ENCODE measurements at places on chromosomes 4 and X.

DNA sequence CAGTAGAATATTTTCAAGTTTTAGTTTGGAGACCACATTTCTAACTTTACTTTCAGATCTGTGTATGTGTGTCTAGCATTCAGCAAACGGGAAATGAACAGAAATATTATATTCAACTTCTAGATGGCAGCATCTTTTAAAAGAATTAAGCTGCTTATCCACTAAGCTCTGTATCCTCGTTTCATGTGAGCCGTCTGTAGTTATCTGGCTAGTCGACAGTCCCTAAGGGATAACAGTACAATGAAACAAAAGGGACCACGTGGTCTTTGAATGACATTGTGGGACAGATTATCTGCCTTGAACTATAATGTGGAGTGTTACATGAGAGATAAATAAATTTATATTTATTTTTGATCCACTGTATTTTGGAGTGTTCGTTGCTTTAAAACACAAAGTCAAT is 35.8 kb upstream of the PRSS12 start:
- DNase-seq, result no peak

DNA sequence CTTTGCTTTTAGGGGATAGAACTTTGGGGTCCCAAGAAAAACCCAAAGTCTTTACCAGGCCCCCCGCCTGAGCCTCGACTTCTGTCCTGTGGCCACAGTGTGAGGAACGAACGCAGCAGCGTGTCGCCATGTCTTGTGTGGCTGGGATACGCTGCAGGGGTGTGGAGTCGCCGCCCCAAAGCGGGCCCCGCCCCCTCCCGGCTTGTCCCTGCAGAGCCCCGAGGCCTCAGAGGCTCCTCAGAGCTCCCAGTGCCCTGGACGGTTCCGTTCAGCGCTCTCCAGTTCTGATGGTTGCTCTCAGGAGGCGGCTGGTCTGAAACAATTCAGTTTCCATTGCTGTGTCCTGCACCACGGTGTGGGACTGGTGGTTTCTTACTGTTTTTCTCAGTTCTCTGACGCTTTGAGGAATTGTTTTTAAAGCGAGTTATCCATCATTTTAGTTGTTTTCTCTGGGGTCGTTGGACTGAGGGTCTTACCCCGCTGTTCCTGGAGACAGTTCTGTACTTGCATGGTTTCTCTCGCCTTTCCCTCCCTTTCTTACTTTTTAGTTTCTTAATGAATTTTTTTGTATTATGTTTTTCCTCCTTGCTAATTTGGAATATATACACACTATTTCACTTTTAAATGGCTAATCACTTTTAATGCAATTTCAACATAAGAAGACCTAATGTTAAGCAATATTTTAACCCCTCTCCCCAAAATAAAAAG is 1.6 kb upstream of the IDUA start:
- no peak for DNase-seq

- DNase-seq, result no peak
Observed at GRCh38 chrX:65726715-65727114, 59.3 kb downstream of the MSN start.

- DNase-seq, result no peak
Observed at GRCh38 chrX:150163221-150163930, 199.7 kb upstream of the MAMLD1 start.

DNA sequence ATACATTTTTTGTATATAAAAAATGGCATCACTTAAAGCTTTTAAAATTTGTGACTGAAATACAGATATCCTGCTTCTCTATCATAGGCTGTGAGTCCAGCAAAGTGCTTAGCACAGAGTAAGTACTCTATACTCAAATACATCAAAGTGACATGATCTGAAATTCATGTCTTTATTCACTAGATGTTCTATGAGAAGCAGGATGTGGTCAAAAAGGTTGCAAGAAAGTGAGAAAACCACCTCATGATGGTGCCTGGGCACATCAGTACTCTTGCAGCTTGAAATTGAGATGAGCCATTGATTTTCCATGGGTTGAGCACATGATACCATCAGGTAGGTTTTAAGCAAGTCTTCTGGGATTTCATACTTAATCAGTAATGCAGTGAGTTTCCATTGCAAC is 20.4 kb upstream of the SFRP2 start:
- no peak for DNase-seq

DNA sequence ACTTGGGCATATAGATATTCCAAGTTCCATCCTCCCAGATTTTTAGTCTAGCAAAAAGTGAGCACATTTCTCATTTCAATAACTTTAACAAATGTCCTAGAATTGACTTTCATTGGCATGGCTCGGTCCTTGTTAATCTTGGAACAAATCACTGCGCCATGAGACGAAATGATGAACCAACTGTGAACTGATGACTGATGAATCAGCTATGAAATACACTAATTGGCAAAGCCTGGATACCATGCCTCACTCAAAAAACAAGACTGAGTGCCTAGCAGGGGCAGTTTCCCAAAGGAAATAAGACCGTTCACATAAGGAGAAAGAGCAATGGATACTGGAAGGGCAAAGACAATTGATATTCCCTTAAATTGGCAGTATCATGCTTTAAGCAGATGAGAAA is 248.6 kb upstream of the VEGFC start:
- DNase-seq, result no peak

GRCh38 chr4:54475546-54475945 is 182.2 kb upstream of the KIT start:
- DNase-seq, result peak; percentile 5

GRCh38 chrX:46039526-46039925 is 505.7 kb downstream of the ZNF674 start:
- DNase-seq, result no peak

DNA sequence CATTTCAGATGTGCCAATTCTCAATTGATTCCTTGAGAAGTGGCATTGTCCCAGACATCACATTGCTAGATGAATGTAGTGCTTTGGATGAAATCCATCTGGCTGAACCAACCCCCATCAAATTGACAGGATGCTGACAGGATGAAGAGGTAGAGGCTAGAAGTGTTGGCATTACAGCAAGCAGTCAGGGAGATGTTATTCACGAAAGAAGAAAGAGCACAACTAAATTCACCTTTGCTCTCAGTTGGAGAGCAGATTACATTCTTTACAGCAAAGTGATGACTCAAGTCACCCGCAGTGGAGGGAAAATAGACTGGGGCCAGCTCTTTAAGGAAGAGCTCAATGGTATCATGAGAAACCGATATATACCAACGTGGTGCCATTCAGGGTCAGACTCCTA is 259.6 kb downstream of the C4orf33 start:
- DNase-seq, result no peak

GRCh38 chrX:40262157-40263013 is 164.6 kb upstream of the BCOR start:
- peak; percentile 67 for DNase-seq

DNA sequence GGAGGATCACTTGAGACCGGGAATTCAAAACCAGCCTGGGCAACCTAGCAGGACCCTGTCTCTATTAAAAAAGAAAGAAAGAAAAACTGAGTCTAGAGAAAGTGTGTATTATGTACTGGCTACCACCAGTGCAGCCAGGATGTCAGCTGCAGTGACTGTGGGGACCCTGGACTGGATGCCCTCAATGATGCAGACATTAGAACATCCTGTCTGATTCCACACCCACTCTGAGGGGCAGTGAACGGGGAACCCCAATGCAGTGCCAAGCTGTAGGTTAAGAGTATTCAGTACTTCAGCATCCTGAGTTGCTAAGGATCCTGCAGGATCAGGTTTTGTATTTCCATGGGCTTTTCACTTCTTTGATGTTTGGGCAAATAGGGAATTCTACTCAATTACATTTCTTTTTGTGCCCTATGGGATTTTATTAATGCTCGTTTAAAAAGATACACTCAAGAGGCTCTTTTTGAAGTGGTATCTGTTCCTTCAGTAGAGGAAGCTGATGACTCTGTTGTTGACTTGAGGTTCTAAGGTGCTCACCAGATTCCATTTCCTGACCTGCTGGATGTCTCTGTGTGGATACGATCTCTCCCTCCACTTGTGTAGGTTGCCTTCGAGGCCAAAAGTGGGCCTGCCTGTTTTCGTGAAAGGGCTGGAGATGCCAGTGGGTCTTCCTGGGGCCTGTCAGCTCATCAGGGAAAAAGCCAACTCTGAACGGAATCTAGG is 85.9 kb upstream of the CLCN4 start:
- no peak for DNase-seq

- DNase-seq, result no peak
Observed at GRCh38 chr4:150859453-150859852, 155.6 kb downstream of the LRBA start.

- DNase-seq, result peak; percentile 1
Observed at GRCh38 chrX:30196322-30196721, 19.0 kb upstream of the MAGEB2 start.

DNA sequence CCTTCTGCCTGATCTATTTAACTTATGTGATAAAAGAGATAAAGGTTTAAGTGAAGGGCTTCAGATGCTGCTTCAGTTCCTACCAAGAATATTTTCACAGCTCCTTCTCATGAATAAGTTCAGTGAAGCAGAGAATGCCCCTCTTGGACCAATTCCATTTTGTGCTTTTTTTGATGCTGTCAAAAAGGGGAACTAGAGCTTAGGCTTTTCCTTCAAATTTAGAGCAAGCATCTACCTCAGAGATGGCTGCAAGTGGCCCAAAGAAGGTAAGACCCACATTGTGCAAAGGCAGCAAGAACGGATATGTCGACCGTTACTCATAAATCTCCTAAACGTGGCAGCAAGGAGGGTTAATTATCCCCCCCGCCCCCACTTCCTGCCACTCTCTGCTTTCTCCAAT is 4.5 kb downstream of the CHRDL1 start:
- no peak for DNase-seq

DNA sequence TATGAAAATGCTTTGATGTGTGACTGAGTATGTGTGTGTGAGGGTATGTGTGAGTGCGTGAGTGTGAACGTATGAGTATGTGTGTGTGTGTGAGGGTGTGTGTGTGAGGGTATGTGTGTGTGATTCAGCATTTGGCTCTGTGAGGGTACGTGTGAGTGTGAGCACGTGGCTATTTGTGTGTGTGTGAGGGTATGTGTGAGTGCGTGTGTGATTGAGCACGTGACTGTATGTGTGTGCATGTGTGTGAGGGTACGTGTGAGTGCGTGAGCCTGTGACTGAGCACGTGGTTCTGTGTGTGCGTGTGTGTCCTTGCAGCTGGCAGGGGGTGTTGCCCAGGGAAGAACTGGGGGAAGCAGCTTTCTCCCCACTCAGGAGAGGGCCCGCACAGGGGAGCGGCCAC is 16.1 kb upstream of the PPP2R3B start:
- no peak for DNase-seq

GRCh38 chr4:26950446-26950845 is 89.8 kb downstream of the STIM2 start:
- DNase-seq, result no peak

DNA sequence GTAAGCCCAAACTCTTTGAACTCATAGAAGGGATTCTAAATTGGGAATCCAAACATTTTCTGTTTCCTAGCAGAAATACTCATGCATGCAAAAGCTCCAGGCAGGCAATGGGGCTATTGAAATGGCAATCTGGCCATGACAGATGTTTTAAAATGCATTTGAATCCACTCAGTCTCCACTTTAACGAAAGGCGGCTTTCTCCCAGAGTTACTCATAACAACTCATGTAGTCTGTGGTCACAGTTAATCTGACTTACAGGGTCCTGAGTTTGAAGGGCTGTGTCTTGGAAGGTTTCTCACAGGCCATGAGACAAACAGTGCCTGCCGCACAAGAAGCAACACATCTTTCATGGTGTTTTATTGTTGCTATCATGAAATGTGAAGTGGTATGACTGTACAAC is 185.7 kb downstream of the AMELX start:
- DNase-seq, result no peak

DNA sequence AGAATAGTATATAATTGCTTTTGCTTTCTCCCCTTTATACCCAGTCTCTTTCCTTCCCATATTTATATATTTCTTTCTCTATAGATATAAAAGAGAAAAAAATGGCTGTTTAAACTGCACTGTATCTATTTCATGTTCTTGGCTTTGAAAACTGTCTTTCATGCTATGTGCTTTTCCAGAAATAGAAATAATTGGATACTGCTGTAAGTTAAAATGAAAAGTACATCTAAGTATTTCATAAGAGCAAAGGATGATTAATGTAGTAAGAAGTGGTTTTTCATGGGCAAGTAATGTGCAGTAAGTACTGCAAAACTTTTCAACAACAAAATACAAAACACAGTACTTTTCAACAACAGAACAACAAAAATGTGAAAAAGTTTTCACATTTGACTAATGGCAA is 237.9 kb downstream of the SNCA start:
- DNase-seq, result no peak

GRCh38 chr4:7236847-7237246 is 44.5 kb downstream of the SORCS2 start:
- DNase-seq, result no peak

DNA sequence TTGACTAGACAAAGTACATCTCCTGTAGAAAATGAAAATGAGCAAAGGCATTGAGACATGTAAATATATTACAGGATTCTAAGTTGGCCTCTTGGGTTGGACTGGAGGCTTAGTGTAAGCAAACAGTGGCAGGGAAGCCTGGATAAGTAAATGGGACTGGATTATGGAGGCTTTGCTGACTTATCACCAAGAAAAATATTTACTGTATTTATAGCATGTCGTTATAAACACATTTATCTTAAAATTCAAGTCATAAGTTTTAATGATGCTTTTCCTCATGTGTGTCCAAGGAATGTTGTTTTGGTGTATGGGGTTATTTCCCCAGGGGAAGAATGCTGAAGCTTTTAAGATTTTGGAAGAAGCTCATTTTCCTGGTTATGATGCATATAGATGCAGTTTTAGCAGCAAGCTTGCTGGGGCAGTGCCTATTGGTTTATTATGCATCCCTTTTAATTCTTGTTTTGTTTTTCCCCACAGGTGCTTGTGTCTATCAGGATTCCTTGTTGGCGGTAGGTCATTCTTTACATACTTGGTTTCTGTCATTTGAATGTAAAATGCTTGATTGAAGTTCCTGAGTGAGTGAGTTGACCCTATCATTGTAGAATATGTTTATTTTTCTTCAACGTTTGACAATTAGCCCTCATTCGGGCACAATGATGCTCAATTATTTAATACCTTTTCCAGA is 8.5 kb downstream of the FRAS1 start:
- no peak for DNase-seq

DNA sequence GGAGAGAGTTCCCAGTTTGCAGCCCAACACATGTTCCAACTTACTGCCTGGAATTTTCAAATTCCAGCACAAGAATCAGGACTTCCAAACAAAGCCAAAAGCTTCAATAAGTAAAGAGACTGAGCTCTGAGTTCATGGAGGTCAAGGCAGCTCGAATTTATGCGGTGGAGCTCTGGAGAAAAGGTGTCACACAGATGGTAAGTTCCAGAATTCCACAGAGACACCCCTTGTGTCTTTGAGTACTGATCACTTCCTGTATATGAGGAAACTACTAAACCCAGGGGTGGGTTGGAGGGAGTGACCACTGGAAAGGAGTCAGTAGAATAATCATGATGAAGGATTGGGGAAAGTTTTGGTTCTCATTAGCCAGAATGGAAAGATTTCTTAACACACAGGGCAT is 118.5 kb upstream of the GUCY1A1 start:
- DNase-seq, result no peak
